ENCODE measurements at places on chromosomes 3 and 15.

DNA sequence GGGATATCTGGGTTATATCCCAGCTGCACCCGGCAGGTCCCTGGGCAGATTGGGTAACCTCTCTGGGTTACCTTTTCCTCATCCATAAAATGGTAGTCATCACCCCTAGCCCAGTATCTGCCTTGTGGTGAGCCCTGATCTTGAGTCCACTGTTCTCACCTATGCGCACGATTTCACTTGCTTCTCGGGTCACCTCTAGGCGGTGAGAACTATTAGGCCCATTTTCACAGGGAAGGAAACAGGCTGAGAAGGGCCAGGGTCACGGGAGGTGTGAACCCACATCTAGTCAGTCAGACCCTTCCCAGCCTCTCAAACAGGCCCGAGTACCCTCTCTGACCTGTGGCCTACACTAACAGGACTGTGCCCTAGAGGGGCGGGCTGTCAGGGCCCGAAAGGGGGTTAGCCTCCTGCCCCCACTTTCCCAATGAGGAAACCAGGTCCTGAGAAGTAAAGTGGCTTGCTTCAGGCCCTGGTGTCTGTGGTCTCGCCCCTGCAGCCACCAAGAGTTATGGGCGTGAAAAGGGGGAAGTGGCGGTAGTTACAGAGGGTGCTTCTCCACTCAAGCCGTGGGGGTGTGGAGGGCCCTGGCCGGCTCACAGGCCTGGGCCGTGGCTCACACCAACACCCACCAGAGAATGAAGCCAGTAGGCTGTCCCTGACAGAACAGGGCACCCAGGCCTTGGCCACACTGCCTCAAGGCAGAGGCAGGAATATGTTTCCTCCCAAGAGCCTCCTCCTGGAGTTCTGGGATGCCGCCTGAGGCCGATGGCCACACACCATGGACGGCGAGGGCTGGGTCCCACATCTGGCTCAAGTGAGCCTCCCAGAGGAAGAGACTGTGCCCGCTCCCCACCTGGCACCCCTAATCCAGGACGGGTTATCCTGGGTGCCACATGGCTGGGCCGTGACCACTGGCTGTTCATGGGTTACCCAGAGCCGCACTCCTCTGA, 19.5 kb downstream of the PSTPIP1 start:
- DNase-seq: no peak

GRCh38 chr3:81910244-81910852, 148.9 kb upstream of the GBE1 start:
- DNase-seq: no peak

- DNase-seq: no peak
Observed at GRCh38 chr3:97778152-97778551, 13.6 kb downstream of the ARL6 start.

GRCh38 chr3:25038922-25039321, 389.1 kb upstream of the RARB start:
- DNase-seq: no peak

DNA sequence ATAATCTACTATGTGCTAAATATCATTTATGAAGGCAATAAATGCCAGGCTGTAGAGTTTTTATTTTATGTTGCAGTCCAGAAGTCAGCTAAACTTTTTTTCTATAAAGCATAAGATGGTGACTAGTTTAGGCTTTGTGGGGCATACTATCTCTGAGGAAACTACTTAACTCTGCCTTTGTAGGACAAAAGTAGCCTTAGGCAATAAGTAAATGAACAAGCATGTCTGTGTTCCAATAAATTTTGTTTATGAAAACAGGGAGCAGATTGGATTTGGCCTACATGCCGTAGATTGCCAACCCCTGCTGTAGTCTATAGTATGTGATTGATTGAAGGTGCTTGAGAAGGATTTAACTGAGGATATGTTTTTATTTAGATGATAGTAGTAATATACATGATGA, 502.5 kb upstream of the NAALADL2 start:
- no peak for DNase-seq

GRCh38 chr3:47260605-47261004, 22.0 kb downstream of the KIF9 start:
- DNase-seq: no peak

DNA sequence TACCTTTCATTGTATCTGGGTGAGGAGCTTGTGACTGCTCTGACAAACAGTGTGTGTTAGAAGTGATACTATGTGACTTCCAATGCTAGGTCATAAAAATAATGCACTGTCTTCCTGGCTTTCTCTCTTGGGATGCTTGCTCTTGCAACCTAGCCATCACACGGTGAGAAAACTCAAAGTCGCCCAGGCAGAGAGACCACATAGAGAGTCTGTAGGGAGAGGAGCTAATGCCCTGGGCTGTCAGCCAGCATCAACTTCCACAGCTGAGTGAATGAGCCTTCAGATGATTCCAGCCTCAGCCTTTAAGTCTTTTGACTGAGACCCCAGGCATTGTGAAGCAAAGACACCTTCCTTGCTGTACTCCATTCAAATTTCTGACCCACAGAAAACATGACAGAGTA, 220.6 kb upstream of the SGO1 start:
- no peak for DNase-seq

GRCh38 chr3:44970926-44971490, 5.0 kb downstream of the ZDHHC3 start:
- no peak for DNase-seq

DNA sequence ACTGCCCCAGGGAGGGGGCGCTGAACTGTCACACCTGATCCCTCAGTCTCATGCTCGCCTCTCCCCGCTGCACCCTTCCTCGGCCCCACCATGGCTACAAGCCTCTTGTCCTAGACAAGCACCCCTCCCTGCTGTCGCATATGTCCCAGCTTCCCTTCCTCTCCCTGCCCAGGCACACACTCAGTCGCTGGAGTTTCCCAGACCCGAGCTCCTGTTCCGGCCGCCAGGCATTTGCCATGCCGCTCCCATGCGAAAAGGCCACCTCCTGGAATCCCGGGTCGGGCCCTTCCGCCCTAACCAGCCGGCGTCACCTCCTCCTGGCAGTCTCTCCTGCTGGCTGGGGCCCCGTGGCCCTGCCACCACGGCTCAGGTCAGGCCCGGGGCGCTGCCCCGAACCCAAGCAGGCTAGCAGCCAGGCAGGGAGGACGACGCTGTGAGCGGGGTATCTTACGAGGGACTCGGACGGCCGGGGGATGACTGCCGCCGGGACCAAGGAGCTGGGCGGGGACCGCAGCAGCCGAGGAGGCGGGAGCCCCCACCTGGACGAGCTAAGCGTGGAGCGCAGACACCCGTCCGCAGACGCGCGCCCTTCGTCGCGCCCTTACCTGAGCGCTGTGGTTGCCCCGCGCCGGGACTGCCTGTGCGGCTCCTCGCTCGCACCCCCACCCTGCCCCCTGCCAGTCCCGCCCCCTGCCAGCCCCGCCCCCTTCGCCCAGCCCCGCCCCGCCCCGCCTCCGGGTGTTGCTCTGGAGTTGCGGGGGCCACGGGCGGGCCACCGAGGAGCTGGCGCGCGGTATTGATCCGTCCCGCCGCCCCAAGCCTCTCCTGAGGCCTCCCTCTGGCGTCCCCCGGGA, at the start of gene ALS2CL:
ALS2CL (minus strand) TSS at position 642 of the 854 bp plus-strand sequence. CDS start 4,239 bp downstream, outside the sequence.
- DNase-seq: peak; percentile 66

- no peak for DNase-seq
Observed at GRCh38 chr3:127988770-127989557, 63.3 kb upstream of the SEC61A1 start.

GRCh38 chr3:48997714-48998637, 7.9 kb downstream of the P4HTM start:
- DNase-seq: no peak

GRCh38 chr3:98885851-98886250, 15.6 kb downstream of the DCBLD2 start:
- no peak for DNase-seq

DNA sequence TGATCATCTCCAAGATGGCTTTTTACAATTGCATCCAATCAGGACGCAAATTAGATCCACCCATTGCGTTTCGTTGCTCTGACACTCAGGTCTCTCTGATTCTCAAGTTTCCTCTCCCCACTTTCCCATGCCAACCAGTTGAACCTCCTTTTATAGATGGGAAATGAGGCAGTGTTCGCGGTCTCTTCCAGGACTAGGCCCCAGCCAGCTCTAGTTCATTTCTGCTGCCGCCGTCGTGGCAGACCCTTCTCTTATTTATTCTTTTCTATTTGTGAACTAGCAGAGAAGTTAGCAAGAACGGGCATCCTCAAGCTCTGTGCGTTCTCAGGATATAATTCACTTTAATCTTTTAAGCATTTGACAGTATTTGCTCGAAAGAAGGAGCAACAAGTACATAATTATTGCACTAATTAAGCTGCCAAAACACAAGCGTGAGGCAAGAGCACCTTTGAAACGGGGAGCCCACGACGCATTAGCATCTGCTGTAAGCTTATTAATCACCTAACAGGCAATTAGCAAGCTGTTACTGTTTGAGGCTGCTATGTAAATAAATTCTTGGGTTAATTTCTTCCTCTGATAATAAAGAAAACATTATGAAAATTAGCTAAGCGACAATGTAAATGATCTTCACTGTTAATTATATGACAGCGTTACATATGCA, 246.4 kb upstream of the TLE3 start:
- no peak for DNase-seq

GRCh38 chr3:84717894-84718293, 240.9 kb upstream of the CADM2 start:
- DNase-seq: no peak

DNA sequence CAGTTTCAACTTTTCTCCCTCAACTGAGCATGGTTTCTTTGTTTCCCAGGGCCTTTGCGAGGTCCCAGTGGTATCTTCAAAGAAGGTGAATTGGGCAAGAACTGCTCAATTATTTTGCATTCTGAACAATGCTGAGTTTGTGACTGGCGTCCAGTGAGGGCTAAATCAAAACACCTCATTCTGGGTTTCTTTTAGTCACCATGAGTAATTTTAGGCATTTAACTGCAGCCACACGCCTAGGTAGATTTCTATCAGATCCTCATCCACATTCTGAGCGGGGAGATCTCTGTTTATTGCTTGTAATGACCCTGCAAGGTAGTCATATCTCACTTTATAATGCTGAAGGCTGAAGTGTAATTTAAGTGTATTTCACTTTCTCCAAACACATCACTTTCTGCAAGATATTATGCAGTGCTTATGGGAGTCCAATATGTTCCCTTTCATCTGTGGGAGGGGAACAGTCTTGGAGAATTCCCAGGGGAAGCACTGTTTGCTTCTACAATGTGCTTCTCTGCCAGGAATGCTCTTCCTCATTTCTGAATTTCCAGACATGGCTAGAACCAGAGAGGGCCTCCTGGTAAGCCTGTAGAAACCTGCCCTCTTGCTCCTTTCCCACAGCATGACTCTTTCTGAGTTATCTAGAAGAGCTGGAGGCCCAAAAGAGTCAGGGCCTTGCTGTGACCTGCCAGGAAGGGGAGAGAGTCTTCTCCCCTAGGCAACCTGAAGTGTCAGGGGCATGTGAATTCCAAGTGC, 91.7 kb downstream of the FRMD4B start:
- no peak for DNase-seq

GRCh38 chr3:192501401-192501800, 225.9 kb downstream of the FGF12 start:
- DNase-seq: no peak

GRCh38 chr3:175311946-175312345, 452.8 kb downstream of the NAALADL2 start:
- no peak for DNase-seq

GRCh38 chr3:177431525-177432176, 234.4 kb upstream of the TBL1XR1 start:
- DNase-seq: no peak

GRCh38 chr3:73225991-73226390, 164.5 kb downstream of the EBLN2 start:
- no peak for DNase-seq

DNA sequence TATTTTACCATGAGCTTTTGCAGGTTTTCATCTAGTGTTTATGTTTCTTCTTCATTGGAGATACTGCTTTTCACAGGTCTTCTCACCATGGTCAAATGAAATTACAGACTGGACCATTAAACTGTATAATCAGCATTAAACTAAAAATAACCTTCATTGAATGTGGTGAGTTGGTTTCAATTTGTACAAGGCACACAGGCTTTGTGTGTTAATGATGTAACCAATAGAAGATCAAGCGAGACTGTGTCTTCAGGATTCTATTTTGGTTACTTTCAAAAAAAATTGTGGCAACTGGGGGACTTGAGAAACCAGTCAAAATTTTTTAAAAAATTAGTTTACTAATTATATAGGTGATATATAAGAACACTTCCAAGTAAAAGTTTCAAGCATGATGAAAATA, 54.3 kb upstream of the GCSAM start:
- DNase-seq: no peak

DNA sequence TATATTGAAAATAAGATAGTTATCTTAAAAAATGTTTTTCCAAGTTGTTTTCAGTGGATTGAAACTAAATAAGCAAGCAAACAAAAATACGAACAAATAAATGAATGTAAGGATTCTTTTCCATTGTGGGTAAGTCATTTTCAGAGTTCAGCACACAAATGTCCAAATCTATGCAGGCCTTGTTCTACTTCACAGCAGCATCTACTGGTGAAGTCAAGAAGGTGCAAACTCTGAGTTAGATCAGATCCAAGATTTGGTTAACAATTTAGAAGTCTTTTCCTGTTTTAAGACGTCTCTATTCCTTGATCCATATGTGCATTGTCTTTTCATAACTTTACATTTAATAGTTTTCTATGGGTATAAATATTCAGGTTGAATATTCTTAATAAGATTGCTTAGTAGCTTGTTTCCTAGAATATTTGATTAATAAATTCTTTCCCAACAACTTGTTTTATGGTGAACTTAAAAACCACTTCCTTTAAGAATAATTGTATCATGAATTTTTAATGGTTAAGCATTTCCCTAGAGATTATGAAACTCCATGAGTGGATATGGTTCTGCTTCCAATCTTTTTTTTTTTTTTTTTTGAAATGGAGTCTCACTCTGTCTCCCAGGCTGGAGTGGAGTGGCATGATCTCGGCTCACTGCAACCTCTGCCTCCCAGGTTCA, 10.5 kb downstream of the PTX3 start:
- DNase-seq: no peak

GRCh38 chr3:69690-70089, 126.9 kb upstream of the CHL1 start:
- DNase-seq: no peak

- no peak for DNase-seq
Observed at GRCh38 chr15:92608866-92609700, 46.5 kb downstream of the FAM174B start.

DNA sequence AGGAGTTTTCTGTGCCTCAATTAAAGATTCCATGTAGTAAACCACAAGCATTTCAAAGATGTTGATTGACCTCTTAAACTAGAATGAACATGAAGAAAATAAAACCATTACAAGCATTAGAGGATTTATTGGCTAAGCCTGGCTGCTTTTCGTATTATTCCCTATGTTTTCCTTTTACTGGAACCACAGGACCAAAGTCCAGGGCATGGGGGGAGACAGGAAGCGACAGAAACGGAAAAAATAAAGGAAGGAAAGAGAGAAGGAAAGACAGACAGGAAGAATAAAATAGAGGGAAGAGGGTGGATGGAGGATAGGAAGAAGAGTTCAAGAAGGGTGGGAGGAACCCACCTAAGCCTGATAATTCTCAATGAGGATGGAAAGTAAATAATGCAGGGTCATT, 169.9 kb downstream of the SHQ1 start:
- no peak for DNase-seq

DNA sequence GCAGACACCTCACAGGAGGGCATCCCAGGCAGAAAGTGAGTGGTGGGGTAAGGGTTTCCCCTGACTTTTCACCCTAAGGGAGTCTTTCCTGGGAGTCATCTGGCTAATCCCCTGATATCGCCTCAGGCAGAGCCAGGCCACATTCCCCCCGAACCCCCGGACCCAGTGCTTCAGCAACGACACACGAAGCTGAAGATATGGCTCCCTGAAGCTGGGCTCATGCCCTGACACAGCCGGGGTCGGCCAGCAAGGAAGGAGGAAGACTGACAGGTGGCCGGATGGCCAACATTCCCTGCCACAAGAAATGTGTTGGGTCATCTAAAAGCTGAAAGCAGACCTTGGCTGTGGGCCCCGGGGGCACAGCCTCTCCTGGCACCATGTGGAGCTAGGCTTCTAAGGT, 14.4 kb downstream of the CHST13 start:
- DNase-seq: no peak

Measured in effector CD4-positive, alpha-beta T cell (primary cell).